ENCODE measurements at places on chromosomes 1 and 21. TPM values are rescaled to one million over a fixed set of nuclear protein-coding genes. Genes with fewer than 3 reads are reported as not detected.
A peak's percentile ranks its signal among the peaks of the same experiment; 100 is the strongest.

DNA sequence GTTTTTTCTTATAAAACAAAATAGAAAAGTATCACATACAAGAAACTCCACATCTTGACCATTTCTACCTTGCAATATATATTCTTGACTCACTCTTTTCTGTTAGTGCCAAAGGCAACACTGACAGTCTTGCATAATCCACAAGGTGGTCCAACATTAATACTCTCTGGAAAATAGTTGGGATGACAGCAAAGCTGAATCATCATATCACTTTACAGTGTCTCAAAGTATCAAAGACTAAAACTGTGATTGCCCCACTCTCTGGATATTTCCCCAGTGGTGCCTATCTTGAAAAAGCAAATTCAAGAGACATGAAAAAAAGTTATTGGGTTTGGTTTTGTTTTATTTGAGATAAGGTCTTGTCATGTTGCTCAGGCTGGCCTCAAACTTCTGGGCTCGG is 14.6 kb upstream of the TGFBR3 start:
- DNase-seq: no peak

GRCh38 chr1:102861247-102861646 is 247.1 kb downstream of the COL11A1 start:
- no peak for DNase-seq

- DNase-seq: no peak
Measured at GRCh38 chr1:114746450-114747121, 11.2 kb downstream of the CSDE1 start.

GUCA2A gene
- not detected for total RNA-seq

GRCh38 chr1:182248721-182249120 is 142.9 kb downstream of the GLUL start:
- DNase-seq: no peak

FGR gene
- total RNA-seq: 0.78 TPM

DNA sequence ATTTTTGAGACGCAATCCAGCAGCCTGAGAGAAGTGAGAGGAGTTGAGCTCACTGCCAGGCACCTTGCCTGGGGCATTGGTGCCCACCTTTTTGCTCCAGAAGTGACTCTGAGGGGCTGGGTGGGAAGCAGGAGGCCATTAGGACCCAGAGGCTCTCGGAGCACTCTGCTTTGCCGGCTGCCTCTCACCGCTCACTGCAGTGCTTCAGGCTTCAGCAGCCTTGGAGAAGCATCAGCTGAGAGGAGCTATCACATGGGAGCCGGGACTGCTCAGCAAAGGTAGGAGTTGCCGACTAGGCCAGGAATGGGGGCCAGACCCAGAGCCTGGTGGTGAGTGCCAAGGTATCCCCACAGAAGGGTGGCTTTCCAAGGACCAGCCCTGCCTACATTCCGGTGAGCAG is at the start of gene GPR61:
Gene GPR61, plus strand, starts transcription at position 197 of the 400 bp plus-strand sequence. CDS start 3,151 bp downstream, outside the sequence.
- peak; percentile 63 for DNase-seq

GRCh38 chr1:236141447-236142252 is 689 bp upstream of the GPR137B start:
- DNase-seq: peak; percentile 29

CEP85 gene
- total RNA-seq: 11.5 TPM

DNA sequence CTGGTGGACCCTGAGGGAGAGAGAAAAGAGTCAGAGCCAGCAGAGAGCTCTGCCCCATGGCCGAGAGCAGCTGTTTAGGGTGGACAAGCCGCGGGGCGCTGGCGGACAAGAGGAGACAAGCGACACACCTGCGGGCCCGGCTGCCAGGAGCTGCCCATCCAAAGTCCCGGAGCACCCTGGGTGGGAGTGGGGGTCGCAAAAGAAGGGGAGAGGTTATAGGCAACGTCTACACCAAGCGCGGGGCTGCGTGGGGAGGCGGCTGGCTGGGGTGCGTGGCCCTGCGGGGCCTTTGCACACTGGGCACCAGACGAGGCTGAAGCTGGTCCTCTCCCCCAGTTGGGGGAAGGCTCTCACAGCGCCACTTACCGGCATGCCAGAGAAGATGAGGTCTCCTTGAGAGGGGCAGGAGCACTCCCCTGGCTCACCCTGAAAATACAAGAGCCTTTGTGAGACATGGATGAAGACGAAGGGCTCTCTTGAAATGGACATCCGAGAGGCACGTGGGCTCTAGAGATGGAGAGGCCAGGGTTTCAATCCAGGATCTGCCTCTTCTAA is 24.1 kb downstream of the COL16A1 start:
- DNase-seq: no peak

DNA sequence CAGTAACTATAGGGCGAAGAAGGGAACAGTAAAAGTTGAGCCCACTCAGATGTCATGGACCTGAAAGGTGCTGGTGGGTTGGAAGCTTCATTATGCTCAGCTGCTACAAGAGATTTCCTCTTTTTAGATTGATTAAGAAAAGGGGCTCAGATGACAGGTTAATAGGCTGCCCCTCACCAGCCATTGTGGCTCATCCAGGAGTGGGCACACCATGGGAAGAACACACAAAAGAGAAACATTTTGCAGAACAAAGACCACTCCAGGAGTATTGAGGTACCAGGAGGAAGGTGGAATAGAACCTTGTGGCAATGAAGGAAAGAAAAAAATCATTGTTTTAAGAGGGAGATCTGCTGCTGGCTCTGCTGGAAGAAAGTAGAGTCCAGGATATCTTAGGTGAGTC is 205.5 kb downstream of the RYR2 start:
- DNase-seq: no peak

C1orf87 gene
- total RNA-seq: 0.31 TPM

GRCh38 chr1:53752281-53752680 is 13.3 kb upstream of the GLIS1 start:
- DNase-seq: no peak

- no peak for DNase-seq
Measured at GRCh38 chr1:196462086-196462485, 146.2 kb downstream of the KCNT2 start.

DNA sequence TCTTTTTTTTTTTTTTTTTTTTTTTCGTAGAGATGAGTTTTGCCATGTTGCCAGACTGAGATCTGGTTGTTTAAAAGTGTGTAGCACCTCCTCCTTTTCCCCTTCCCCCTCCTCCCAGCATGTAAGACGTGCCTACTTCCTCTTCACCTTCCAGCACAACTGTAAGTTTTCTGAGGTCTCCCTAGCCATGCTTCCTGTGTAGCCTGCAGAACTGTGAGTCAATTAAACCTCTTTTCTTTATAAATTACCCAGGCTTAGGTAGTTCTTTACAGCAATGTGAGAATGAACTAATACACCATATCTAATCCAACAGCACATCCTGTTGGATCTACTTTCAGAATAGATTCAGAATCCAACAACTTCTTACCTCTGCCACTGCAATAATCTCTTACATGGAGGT is 111.1 kb downstream of the CLIC6 start:
- no peak for DNase-seq

- DNase-seq: no peak
Measured at GRCh38 chr1:21104683-21105082, 72.0 kb downstream of the EIF4G3 start.

- no peak for DNase-seq
Measured at GRCh38 chr1:110540891-110541685, 22.1 kb upstream of the KCNA10 start.

DNA sequence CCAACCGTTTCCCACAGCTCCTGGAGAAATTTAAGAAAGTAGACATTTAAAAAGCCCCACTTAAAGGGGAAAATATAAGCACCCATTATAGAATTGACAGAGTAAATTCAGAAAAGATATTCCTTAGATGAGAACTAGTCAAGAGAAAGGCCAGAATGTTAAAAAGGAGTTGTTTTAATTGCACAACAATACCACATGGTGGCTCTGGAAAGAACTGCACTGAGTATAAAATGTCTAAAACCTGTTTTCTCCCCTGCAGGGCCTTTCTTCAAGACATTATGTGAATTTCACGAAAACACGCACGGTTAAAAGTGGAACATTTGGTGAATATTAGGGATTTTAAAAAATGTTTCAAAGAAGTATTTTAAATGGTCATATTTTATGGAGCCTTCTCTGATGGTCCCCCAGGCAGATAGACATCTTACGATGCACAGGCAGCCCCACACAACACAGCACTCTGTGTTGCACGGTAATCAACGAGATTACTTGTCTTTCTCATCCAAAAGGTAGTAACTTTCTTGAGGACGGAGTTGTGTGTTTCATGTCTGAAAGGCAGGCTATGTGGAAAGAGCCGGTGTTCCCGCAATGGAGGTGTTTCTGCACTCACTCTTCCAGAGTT is 101.9 kb downstream of the PRRX1 start:
- no peak for DNase-seq

DNA sequence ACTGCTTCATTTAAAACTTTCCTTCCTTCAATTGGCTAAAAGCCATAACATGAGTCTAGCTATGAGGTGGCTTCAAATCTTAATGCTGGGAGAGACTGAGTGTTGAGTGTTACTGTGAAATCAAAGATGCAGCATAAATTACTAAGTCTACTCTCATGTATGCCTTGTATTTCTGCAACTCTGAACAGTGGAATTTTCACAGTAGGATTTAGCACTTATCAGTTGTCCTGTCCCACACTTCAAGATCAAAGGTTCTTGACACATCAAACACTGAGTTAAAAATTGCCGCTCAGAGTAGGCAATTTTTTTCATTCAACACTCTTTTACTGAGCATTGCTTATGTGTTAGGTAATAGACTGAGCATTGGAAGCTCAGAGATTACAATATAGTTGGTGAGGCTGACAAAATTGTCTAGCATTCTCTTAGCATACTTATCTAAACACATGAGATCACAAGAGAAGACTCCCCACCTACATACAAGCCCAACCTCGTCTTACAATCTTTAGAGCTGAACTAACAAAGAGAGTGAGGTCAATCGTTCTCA is 56.4 kb upstream of the ADORA3 start:
- DNase-seq: no peak

GRCh38 chr1:211525101-211525676 is 33.2 kb upstream of the RD3 start:
- DNase-seq: no peak

DNA sequence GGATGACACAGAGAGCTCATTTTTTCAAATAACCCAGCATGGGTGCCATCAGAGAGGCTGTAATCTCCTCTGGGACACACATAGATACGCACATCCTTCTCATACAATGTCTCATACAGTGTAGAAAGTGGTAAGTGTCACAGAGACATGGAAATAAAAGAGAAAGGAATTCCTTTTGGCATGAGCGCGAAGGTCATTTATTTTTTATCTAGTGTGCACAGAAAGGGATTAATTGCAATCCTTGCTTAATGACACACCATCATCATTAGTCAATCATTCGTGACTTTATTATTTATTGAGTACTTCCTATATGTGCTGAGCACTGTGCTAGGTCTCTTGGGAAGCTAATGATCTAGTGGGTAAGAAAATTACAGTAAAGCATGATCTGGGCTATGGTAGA is 5.0 kb downstream of the ZSCAN20 start:
- no peak for DNase-seq

GRCh38 chr1:56068210-56068609 is 511.2 kb downstream of the PLPP3 start:
- no peak for DNase-seq

Measured in occipital lobe (tissue), 3 donors.